HFFc6 (cell line): ENCODE measurements at places on chromosomes 1 and 21. TPM values are rescaled to one million over a fixed set of nuclear protein-coding genes. Genes with fewer than 3 reads are reported as not detected.

The LCA5L gene
- 0.71 to 0.89 TPM (median 0.77 TPM) in 3 replicates for total RNA-seq

The GPR25 gene
- total RNA-seq = not detected in 3 replicates

The TMEM51 gene
- 3.9 to 6.9 TPM (median 6.6 TPM) in 3 replicates for total RNA-seq

The IGSF3 gene
- total RNA-seq = not detected in 3 replicates

The LAD1 gene
- total RNA-seq = not detected in 3 replicates

The FCRL1 gene
- total RNA-seq = not detected in 2 replicates

The ANKRD45 gene
- 0.11 to 0.20 TPM (median 0.19 TPM) in 3 replicates for total RNA-seq

The SLAMF8 gene
- 0.14 to 0.67 TPM (median 0.36 TPM) in 3 replicates for total RNA-seq

The RRP15 gene
- 27.7 to 33.6 TPM (median 30.6 TPM) in 3 replicates for total RNA-seq

DNA sequence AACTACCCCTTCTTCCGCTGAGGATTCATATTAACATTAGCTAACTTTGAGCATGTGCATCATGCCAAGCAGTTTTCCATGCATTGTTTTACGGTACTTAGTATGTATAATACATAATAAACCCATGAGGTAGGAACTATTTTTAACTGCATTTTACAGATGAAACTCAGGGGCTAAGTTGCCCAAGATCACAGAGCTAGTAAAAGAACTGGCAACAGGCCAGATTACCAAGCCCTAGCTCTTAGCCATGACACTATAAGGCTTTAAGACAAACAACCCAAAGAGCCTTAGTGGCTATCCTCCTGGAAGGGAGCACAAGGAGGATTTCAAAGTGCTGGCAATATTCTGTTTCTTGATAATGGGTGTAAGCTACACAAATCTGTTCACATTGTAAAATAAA lies 6.1 kb downstream of the AK2 start:
- H3K36me3 ChIP-seq = peaks cover 28% of the 10 kb centered on the region
- no peak overlapping the region for H3K27ac ChIP-seq
- H3K27me3 ChIP-seq = no peaks in the 10 kb centered on the region
- no peak overlapping the region for H3K4me3 ChIP-seq
- peak; percentile 6 for DNase-seq

DNA sequence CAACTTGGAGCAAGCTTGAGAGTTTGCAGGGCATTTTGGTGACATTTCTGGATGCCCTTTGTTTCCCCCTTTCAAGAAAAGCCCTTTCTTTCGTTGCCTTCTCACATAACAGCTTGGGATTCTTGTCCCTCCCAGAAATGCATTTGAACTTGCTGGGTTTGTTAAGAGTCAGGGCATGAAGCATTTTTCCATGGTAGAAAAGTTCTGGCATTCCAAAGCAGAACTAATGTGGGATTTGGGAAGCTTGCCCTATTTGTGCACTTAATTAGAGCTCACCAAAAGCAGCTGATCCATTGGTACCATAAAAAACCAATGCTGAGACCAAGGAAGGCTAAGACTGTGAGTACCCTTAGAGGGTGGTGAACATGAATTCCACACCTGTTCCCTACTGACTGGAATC lies 99.8 kb upstream of the HOOK1 start:
- H3K27ac ChIP-seq = no peak overlapping the region
- H3K36me3 ChIP-seq = peaks cover 8% of the 10 kb centered on the region
- H3K27me3 ChIP-seq = no peaks in the 10 kb centered on the region; the same call in 1 of the 2 replicates
- no peak for DNase-seq

- H3K27ac ChIP-seq = no peak overlapping the region
- no peaks in the 10 kb centered on the region for H3K27me3 ChIP-seq
- no peak overlapping the region for H3K4me3 ChIP-seq
- no peak for DNase-seq
- peaks cover 27% of the 10 kb centered on the region for H3K4me1 ChIP-seq
These were observed 5.0 kb downstream of the SLC25A44 start for GRCh38 chr1:156198831-156199349.

- H3K4me1 ChIP-seq = peaks cover 7% of the 10 kb centered on the region
- H3K36me3 ChIP-seq = no peaks in the 10 kb centered on the region
- no peak for DNase-seq
- no peak overlapping the region for H3K4me3 ChIP-seq
- no peak overlapping the region for H3K27ac ChIP-seq
These were observed 11.7 kb downstream of the CAPN9 start for GRCh38 chr1:230758709-230759368.

- no peaks in the 10 kb centered on the region for H3K4me1 ChIP-seq
- H3K27me3 ChIP-seq = peaks cover 2% of the 10 kb centered on the region
- no peak overlapping the region for H3K27ac ChIP-seq
- no peak overlapping the region for H3K4me3 ChIP-seq
- H3K36me3 ChIP-seq = no peaks in the 10 kb centered on the region
These were observed 69.6 kb upstream of the KRTAP19-8 start for GRCh38 chr21:31107871-31108270.

- no peak for DNase-seq
- no peaks in the 10 kb centered on the region for H3K4me1 ChIP-seq
- H3K27me3 ChIP-seq = peaks cover 8% of the 10 kb centered on the region; the same call in 1 of the 2 replicates
- no peak overlapping the region for H3K4me3 ChIP-seq
- no peaks in the 10 kb centered on the region for H3K36me3 ChIP-seq
These were observed 31.1 kb downstream of the EDARADD start for GRCh38 chr1:236425031-236425663.

DNA sequence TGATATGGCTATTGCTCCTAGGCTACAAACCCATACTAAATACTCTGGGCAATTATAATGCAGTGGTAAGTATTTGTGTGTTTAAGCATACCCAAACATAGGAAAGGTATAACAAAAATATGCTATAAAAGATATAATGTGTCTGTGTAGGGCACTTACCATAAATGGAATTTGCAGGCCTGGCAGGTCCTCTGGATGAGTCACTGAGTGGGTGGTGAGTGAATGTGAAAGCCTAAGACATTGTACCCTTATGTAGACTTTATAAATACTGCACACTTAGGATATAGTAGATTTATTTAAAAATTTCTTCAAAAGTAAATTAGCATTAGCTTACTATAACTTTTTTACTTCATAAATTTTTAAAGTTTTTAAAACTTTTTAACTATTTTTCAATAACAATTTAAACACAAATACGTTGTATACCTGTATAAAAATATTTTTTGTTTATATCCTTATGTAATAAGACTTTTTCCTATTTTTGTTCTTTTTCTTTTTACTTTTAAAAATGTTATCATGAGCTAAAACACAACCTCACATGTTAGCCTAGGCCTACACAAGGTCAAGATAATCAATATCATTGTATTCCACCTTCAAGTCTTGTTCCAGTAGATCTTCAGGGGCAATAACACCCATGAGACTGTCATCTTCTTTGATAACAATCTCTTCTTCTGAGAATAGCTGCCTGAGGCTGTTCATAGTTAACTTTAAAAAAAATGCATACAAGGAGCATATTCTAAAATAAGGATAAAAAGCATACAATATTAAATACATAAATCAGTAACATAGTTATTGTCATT lies 306.3 kb upstream of the RGS18 start:
- no peaks in the 10 kb centered on the region for H3K4me1 ChIP-seq
- no peaks in the 10 kb centered on the region for H3K27me3 ChIP-seq
- H3K36me3 ChIP-seq = no peaks in the 10 kb centered on the region
- H3K4me3 ChIP-seq = no peak overlapping the region

GRCh38 chr1:228646717-228647522 lies 88.4 kb upstream of the RHOU start:
- peaks cover 34% of the 10 kb centered on the region for H3K4me1 ChIP-seq
- H3K36me3 ChIP-seq = no peaks in the 10 kb centered on the region
- H3K4me3 ChIP-seq = peak overlapping the region; percentile 90
- peaks cover 8% of the 10 kb centered on the region for H3K27me3 ChIP-seq
- peak overlapping the region; percentile 86 for H3K27ac ChIP-seq
- DNase-seq = peak; percentile 49

DNA sequence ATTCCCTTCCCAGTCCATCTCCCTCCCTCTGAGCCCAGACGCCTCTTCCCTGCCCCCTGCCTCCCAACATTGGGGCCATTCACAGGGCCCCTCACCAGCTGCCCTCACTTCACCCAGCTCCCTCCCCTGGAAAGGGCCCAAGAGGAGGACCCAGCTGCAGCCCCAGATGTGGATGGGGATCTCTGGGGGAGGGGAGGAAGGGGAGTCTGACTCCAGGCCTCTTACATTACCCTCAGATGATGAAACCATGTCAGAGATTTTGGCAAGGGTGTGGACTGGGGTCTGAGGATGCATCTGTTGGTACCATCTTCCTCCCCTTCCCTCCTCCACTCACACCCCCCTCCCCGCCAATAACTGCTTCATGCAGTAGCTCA lies 1.1 kb upstream of the KIF21B start:
- H3K36me3 ChIP-seq = no peaks in the 10 kb centered on the region
- peaks cover 16% of the 10 kb centered on the region for H3K4me1 ChIP-seq
- no peak for DNase-seq
- H3K27ac ChIP-seq = no peak overlapping the region
- H3K27me3 ChIP-seq = peaks cover 49% of the 10 kb centered on the region

GRCh38 chr21:37849506-37850102 lies 66.7 kb downstream of the KCNJ6 start:
- peaks cover 71% of the 10 kb centered on the region for H3K4me1 ChIP-seq
- peak; percentile 75 for DNase-seq
- peak overlapping the region; percentile 69 for H3K4me3 ChIP-seq
- H3K27ac ChIP-seq = peak overlapping the region; percentile 84
- H3K36me3 ChIP-seq = peaks cover 16% of the 10 kb centered on the region

DNA sequence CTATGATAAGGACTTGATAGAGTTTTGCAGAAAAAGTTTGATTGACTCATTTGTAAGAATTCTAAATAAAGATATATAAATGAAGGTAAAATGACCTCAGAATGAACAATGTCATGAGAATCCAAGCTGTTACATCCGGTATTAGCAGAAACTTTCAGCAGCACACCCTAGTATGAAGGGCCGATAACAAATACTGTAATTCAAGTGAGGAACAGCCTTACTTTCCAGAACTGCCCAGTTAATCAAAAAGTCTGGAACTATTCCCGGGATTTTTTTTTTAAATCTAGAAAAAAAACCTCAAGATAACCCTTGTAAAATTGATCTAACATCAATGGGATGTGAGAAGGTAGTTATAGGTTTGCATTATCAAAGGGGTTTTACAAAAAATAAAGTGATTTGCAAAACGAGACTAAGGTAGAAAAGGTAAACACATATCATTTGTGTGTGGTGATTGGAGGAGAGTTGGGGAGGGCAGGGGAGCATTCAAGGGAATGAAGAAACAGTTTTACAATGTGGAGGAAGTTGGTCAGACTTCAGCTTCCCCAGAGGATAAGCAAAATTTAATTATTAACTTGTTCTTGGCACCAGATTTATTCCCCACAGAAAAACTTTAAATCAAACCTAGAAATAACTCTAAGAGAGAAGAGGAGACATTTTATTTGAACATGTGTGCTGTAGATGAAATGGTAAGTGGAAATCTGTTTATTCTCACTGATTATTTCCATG lies 75.9 kb upstream of the VCAM1 start:
- DNase-seq = no peak
- no peaks in the 10 kb centered on the region; the same call in 1 of the 2 replicates for H3K4me1 ChIP-seq
- no peak overlapping the region for H3K4me3 ChIP-seq
- H3K27me3 ChIP-seq = peaks cover 2% of the 10 kb centered on the region

- peaks cover 11% of the 10 kb centered on the region for H3K27me3 ChIP-seq
- H3K4me3 ChIP-seq = no peak overlapping the region
- no peaks in the 10 kb centered on the region for H3K36me3 ChIP-seq
- no peak overlapping the region for H3K27ac ChIP-seq
- H3K4me1 ChIP-seq = no peaks in the 10 kb centered on the region
These were observed 18.0 kb downstream of the PCP4 start for GRCh38 chr21:39885119-39885848.

DNA sequence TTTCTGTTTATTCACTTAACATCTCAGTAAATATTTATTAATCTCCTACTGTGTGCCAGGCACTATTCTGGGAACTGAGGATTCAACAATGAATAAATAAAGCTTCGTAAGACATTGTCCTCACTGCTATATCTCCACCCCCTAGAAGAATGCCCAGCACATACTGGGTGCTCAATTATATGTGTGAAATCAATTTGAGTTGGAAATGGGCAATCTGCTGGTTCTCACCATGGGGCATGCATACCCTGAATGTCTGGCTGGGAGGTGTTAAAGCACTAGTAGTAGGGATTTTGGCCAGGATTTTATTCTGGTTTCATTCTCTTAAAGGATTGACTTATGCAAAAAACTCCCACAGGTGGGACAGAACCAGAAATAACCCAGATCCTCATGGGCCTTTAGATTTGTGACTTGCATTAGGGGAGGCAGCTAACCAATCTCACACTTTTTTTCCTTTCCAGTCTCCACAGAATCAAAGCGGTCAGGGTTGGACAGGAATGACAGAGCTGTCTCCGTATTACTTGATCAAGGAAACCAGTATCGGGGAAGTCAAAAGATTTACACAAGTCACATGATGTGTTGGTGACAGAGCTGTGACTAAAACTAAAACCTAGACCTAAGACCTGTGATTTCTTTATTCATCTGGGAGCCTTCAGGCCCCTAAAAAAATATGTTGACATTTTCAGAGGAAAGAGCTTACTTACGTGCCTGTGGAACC lies 12.8 kb downstream of the GFI1 start:
- H3K4me3 ChIP-seq = no peak overlapping the region
- no peaks in the 10 kb centered on the region for H3K36me3 ChIP-seq
- peaks cover 6% of the 10 kb centered on the region for H3K4me1 ChIP-seq
- H3K27ac ChIP-seq = no peak overlapping the region
- H3K27me3 ChIP-seq = peaks cover 30% of the 10 kb centered on the region
- no peak for DNase-seq

- peak overlapping the region; percentile 93 for H3K27ac ChIP-seq
- peak overlapping the region; percentile 71 for H3K4me3 ChIP-seq
- peaks cover 92% of the 10 kb centered on the region for H3K4me1 ChIP-seq
These were observed 59.1 kb downstream of the PLXNA2 start for GRCh38 chr1:208184966-208185654.

- peaks cover 73% of the 10 kb centered on the region for H3K4me1 ChIP-seq
- peak overlapping the region; percentile 79 for H3K4me3 ChIP-seq
- H3K27ac ChIP-seq = peak overlapping the region; percentile 92
- peaks cover 41% of the 10 kb centered on the region for H3K36me3 ChIP-seq
- DNase-seq = peak; percentile 90
These were observed 120.2 kb downstream of the ETS2 start for GRCh38 chr21:38925923-38926322.

- no peaks in the 10 kb centered on the region for H3K4me1 ChIP-seq
- H3K36me3 ChIP-seq = no peaks in the 10 kb centered on the region
- H3K4me3 ChIP-seq = no peak overlapping the region
These were observed 17.9 kb downstream of the GBP5 start for GRCh38 chr1:89254658-89255287.

DNA sequence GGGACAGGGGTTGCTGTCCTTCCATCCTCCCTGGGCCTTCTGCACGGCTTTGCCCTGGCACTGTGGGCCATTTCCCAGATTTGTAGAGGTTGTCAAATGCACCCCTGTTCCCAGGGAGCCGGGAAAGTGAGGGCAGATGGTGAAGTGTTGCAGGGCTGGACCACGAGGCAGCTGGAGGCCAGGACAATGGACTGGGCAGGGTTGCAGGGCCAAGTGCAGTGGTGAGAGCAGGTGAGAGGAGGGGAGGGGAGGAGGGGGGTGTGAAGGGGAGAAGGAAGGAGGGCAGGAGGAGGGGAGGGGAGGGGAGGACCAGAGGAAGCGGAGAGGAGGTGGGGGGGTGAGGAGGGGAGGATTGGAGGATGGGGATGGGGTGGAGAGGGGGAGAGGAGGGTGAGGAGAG lies 443.9 kb downstream of the CAMTA1 start:
- H3K27me3 ChIP-seq = no peaks in the 10 kb centered on the region; the same call in none of the 2 replicates
- DNase-seq = no peak
- no peak overlapping the region for H3K4me3 ChIP-seq
- no peak overlapping the region for H3K27ac ChIP-seq
- peaks cover 42% of the 10 kb centered on the region for H3K4me1 ChIP-seq
